ENCODE measurements at places on chromosomes 4 and X. TPM values are rescaled to one million over a fixed set of nuclear protein-coding genes. Genes with fewer than 3 reads are reported as not detected.

DNA sequence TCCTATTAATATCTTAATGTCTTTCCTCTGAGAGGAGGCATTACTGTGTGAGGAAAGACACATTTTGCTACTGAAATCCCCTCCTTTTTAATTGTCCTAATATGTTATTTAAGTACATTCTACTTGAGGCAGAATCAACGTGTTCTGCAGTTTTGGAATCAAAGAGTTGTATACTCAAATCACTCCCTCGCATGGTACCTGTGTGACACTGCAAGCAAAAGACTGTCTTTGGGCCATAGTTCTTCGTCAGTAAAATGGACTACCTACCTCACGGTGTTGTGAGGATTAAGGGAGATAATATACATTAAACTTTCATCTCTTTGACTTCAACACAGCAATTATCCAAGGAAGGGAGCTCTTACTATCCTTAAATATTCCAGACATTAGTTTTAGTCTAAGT lies 61.5 kb downstream of the TIGD2 start:
- no peak overlapping the region for H3K4me3 ChIP-seq
- no peaks in the 10 kb centered on the region for H3K36me3 ChIP-seq
- no peaks in the 10 kb centered on the region for H3K4me1 ChIP-seq
- no peak overlapping the region for H3K27ac ChIP-seq
- no peaks in the 10 kb centered on the region for H3K27me3 ChIP-seq

DNA sequence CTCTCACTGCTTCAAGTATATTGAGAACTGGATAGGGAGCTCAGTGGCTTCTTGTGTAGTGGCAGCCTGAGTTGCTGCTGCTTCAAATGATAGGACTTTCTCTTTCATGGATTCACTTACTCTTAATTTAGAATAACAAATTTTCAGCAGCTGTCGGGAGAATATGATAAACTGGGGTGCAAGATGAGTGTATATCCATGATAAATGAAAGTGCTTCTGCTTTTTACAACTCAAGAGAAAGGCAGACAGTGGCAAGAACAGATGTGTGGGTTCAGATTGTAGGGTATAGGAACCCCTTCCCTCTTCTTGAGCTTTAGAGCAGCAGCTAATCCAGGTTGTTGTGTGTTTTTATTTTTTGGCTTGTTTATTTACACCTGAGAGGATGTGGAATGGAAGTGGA lies 1.0 kb downstream of the SH3BGRL start:
- peak overlapping the region; percentile 73 for H3K27ac ChIP-seq
- no peaks in the 10 kb centered on the region for H3K27me3 ChIP-seq
- H3K4me1 ChIP-seq, result no peaks in the 10 kb centered on the region

DNA sequence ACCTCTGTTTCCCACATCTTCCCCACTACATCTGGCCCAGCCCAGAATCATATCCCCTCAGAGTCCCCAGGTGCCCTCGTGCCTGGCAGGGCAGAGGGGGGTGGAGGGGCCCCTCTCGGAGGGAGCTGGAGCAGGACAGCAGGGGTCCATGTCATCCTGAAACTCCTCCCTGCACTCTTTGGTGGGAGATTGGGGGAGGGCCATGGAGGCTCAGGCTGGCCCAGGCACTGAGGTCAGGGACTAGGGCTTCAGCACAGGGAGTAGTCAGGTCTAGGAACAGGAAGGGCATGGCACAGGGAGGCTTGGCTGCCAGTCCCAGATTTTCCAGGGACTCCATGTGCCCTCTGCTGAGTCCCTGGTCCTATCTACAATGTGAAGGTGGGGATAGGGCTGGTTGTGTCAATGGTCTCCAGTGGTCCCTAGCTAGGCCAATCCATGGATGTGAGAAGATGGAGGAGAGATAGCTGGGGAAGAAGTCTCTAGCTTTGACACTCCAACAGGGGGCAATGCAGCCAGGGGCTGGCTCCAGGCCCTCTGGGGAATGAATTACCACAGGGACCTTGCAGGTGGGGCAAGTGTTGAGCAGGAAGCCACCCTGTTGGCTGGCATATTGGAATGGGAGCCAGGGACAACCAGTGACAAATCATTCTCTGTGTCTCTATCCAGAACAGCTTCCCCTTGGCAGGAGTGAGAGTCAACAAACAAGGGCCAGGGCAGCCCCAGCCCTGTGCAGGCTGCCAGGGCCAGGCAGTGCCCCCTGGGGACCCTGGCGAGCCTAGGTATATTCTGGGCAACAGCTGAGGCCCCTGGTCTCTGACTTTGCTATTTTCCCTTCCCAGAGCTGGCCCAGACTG lies 154.4 kb downstream of the EFNB1 start:
- H3K36me3 ChIP-seq, result no peaks in the 10 kb centered on the region
- H3K27me3 ChIP-seq, result no peaks in the 10 kb centered on the region
- no peak for DNase-seq
- no peak overlapping the region for H3K27ac ChIP-seq
- H3K4me1 ChIP-seq, result peaks cover 3% of the 10 kb centered on the region

DNA sequence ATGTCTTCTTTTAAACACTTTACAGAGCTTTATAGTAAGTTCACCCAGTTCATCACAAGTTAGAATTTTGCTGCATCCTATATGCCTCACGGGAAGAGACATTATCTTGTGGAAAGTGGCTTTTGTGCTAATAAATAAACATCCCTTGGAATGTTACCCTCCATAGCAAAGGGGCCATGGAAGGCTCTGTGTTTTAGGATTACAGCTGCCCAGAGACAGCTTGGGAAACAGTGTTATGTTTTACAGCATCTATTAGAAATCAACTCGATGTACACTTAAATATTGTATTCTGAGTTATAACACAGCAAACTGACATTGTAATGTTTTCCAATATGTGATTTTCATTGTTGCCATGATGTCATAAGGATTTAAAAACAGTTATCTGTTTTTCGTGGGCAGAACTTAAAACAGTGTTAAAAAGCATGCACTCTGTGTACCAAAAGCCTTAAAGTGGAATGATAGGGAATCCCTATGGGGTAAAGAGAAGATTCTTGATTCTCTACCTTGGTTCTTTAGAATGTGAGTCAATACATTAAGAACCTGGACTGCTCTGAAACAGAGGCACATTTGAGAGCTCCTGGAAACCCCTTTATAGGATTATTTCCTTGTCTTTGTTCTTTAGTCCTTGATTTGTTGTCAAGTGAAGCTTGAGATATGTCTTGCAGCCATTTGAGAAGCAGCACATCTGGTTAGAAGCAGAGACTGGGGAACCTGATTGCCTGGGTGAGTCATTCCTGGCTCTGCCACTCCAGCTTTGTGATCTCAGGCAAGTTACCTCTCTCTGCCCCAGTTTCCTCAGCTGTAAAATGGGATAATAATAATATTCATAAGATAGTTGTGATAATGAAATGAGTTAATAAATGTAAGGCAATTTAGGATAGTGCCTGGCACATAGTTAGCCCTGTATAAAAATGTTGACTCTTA lies 41.6 kb downstream of the ARHGAP10 start:
- H3K27me3 ChIP-seq, result no peaks in the 10 kb centered on the region
- DNase-seq, result no peak
- no peaks in the 10 kb centered on the region for H3K36me3 ChIP-seq
- no peak overlapping the region for H3K4me3 ChIP-seq

DNA sequence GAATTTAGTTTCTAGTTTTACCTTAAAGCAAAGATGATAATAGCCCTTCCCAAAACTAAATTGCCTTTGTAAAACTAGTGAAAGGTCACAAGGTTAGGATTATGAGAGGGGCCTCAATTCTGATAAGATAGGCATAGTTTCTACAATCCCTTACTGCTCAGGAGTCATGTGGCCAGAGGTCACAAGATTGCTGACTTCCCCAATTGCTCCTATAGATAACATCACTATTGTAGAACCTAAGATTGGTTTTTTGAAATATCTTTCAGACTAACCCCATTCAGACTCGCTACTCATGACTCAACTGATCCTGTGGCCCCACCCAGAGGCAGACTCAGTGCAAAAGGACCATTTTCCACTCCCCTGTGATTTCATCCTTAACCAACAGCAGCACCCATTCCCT lies 70.3 kb downstream of the SCD5 start:
- DNase-seq, result no peak
- H3K27ac ChIP-seq, result no peak overlapping the region
- H3K36me3 ChIP-seq, result peaks cover 4% of the 10 kb centered on the region
- peaks cover 28% of the 10 kb centered on the region for H3K4me1 ChIP-seq
- no peaks in the 10 kb centered on the region for H3K27me3 ChIP-seq

- peak; percentile 42 for DNase-seq
- no peaks in the 10 kb centered on the region for H3K36me3 ChIP-seq
- no peaks in the 10 kb centered on the region for H3K27me3 ChIP-seq
- no peak overlapping the region for H3K27ac ChIP-seq
- H3K4me1 ChIP-seq, result peaks cover 3% of the 10 kb centered on the region
Observed at GRCh38 chrX:65677954-65678469, 10.6 kb downstream of the MSN start.

- no peaks in the 10 kb centered on the region for H3K36me3 ChIP-seq
- H3K4me3 ChIP-seq, result no peak overlapping the region
- no peak for DNase-seq
- no peaks in the 10 kb centered on the region for H3K27me3 ChIP-seq
Observed at GRCh38 chrX:27953171-27953570, 28.1 kb downstream of the DCAF8L1 start.

DNA sequence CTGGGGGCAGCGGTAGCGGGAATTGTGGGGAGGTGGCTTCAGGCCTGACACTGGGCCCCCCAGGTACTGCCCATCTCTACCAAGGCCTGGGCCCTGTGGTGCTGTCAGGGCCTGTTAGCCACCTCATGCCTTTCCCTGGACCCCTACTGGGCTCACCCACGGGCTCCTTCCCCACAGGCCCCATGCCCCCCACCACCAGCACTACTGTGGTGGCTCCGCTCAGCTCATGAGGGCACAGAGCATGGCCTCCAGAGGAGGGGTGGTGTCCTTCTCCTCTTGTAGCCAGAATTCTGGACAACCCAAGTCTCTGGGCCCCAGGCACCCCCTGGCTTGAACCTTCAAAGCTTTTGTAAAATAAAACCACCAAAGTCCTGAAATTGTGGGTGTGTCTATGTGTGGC lies 7.5 kb downstream of the GATA1 start:
- H3K36me3 ChIP-seq, result no peaks in the 10 kb centered on the region
- no peak overlapping the region for H3K4me3 ChIP-seq
- DNase-seq, result no peak
- H3K27me3 ChIP-seq, result no peaks in the 10 kb centered on the region

DNA sequence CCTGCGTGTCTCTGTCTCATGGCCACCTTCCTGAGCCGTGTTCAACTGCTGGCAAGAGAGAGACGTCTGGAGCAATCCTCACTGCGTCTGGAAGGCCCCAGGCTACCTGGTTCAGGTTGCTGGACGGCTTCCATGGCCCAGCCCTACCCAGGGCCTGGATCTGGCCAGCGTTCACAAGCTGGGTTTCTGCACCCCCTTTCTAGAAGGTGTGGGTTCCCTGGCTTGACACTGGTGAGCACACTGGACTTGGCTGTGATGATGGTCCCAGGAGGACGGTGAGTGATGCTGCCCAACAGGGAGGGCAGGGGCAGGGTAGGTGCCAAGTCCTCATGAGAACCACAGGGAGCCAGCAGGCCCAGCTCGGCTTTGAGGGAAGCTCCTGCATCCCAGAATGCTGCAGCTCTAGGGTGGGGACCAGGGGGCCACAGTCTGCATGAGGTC lies 63.4 kb downstream of the HTRA3 start:
- H3K27me3 ChIP-seq, result no peaks in the 10 kb centered on the region
- H3K4me3 ChIP-seq, result no peak overlapping the region
- H3K27ac ChIP-seq, result no peak overlapping the region
- no peaks in the 10 kb centered on the region for H3K4me1 ChIP-seq
- H3K36me3 ChIP-seq, result no peaks in the 10 kb centered on the region

DNA sequence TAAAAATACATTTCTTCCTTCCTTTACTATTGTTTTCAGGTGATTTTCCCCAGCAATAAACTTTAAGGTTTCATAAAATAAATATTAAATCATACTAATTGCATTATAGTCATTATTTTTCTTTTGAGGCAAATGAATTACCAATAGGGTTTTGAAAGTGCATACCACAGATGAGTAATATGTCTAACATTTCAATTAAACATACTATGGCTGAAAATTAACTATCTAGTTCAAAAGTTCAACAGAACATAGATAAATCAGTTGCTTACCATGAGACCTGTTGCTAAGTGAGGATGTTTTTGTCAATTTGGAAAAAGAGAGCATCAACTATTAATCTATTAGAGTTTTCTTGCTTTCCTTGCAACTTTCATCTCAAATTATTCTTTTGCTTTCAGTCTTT lies 35.0 kb downstream of the NPY5R start:
- H3K4me3 ChIP-seq, result no peak overlapping the region
- no peaks in the 10 kb centered on the region for H3K4me1 ChIP-seq
- H3K27me3 ChIP-seq, result no peaks in the 10 kb centered on the region
- H3K27ac ChIP-seq, result no peak overlapping the region

DNA sequence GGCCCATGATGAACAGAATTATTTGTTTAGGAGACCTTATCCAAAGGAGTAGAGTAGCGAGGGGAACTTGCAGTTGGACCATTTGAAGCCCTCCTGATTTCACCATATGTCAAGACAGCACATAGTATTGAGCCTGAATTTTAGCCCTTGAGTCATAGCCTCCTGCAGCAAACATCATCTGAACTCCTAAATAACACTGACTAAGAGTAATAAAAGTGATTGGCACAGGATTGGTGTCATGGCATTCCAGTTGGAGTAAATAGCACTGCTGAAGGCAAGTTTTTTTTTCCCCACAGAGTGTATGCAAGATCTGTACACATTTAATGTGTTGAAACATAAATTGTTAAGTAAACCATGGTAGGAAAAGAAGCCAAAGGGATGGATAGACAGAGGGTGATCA lies 89.0 kb downstream of the COMMD8 start:
- no peak overlapping the region for H3K4me3 ChIP-seq
- H3K27me3 ChIP-seq, result no peaks in the 10 kb centered on the region
- no peaks in the 10 kb centered on the region for H3K36me3 ChIP-seq
- H3K27ac ChIP-seq, result no peak overlapping the region

DNA sequence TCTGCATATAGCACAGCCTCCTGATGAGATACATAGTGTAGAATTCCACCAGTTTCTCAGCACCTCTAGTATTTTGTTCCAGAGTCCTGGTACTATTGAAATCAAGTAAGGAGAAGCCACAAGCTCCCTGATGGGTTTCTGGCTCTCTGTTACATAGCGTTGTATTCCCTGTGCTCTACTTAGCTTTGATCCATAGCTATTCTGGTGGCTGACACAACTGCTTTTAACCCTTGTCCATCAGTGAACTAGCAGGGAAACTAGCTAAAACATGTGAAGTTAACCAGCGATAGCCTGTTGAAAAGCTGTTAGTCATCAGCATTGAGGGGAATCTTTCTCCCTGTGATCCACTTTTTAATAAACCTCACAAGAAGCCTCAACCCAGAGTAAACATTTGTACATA lies 26.9 kb downstream of the NIPAL1 start:
- H3K36me3 ChIP-seq, result no peaks in the 10 kb centered on the region
- no peaks in the 10 kb centered on the region for H3K4me1 ChIP-seq
- H3K27me3 ChIP-seq, result no peaks in the 10 kb centered on the region
- no peak overlapping the region for H3K27ac ChIP-seq
- no peak for DNase-seq
- H3K4me3 ChIP-seq, result no peak overlapping the region

- no peak overlapping the region for H3K27ac ChIP-seq
- no peaks in the 10 kb centered on the region for H3K4me1 ChIP-seq
- H3K27me3 ChIP-seq, result no peaks in the 10 kb centered on the region
- peak; percentile 72 for DNase-seq
Observed at GRCh38 chr4:165403637-165404036, 24.8 kb downstream of the CPE start.

GRCh38 chr4:7661846-7662506 lies 227.2 kb upstream of the PSAPL1 start:
- no peak for DNase-seq
- no peak overlapping the region for H3K4me3 ChIP-seq
- peaks cover 2% of the 10 kb centered on the region for H3K27me3 ChIP-seq
- H3K27ac ChIP-seq, result no peak overlapping the region

CLCN4 gene
- 21.9 TPM for total RNA-seq

DMP1 gene
- total RNA-seq, result 4.3 TPM

IL21 gene
- total RNA-seq, result not detected

METTL14 gene
- 40.8 TPM for total RNA-seq

SHOX gene
- total RNA-seq, result 0.20 TPM

PPP2R2C gene
- total RNA-seq, result 17.2 TPM

Measured in spinal cord (tissue), 10 donors.